ENCODE measurements at places on chromosomes 11 and 22.

DNA sequence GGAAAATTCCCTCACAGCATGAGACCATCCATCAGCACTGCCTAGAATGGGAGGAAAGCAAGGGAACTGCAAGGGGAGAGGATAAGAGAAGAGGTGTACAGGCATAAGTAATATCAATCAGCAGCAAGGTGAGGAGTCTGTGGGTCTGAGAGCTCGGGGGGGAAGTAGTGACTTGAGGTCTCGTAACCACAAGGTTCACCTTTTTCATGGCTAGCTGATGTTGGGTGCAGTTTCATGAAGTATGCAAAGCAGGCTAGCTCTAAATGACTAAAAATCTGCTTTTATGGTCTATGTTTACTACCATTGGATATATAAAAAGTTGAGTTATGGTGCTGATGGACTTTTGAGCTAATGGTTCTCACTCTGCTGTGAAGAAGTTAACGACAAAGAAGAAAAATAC lies 35.8 kb downstream of the OR4C6 start:
- DNase-seq, result no peak

DNA sequence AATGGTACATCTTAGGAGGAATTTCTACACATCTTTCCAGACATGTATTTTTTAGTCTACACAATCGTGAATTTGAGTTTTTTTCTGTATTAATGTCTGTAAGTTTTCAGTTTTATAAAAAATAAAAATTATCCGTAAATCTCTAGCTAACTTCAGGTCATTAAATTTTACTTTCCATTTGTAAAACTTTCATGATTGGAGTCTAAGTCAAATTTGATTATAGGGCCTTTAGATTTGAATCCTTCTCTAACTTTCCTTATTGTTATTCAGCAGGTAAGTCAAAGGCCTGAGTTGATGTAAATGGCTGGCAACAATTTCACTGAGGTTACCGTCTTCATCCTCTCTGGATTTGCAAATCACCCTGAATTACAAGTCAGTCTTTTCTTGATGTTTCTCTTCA lies at the start of gene OR8I2:
OR8I2 (plus strand) TSS at position 301 of the 400 bp plus-strand sequence; CDS start at position 301, 0 bp downstream.
- no peak for DNase-seq

- peak; percentile 17 for DNase-seq
These were observed 63.9 kb downstream of the MYO7A start for GRCh38 chr11:77191823-77192495.

- no peak for DNase-seq
These were observed 25.2 kb downstream of the RAB39A start for GRCh38 chr11:107953446-107953845.

DNA sequence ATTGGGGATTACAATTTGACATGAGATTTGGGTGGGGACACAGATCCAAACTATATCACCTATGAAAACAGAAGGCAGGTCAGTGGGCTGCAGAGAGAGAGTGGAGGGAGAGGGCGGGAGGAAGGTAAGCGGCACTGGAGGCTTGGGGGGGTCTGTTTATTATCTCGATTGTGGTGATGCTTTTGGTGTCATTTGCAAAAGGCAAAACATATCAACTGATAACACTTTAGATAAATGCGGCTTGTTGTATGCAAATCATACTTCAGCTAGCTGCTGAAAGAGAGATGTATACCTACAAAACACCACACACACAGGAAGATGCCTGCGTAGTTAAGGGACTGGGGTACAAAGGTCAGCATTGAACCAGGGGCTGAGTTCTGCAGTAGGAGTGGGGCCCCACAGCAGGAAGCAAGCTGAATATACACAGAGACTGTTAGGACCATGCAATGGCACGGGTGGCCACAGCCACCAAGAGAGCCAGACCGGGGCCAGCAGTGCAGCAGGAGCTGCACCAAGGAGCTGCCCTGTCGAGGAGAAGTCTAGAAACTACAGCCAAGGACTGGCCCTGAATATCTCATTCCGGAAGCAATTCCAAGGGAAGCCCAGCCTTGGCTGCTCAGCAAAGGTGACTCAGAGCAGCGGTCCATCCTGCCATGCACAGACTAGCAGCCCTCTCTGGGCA lies 23.8 kb upstream of the TOLLIP start:
- DNase-seq, result no peak

DNA sequence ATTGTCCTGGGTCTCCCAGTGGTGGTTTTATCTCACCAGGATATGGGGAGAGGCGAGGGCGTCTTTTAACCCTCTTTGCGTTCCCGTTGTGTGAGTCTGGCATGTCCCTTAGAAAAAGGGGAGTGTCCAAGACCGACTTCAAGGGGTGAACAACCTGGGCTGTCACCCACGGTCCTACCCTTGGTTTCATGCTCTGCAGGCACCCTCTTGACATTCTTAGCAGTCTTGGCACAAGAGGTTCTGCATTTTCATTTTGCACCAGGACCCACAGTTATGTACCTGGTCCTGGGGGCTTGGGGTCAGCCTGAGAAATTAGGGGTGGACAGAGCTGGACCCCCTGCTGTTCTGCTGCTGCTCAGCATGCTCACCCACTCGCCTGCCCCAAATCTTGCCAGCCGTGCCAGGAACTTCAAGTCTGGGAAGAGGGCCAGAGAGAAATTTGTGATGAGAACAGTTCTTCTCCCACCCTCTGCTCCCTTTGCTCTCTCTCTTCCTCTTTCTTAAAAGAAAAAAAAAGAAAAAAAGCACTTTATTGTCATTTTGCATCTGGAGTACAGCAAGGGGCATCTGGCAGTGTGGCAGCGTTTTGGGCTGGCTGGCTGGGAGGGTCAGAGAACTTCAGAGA lies 471.2 kb downstream of the MIAT start:
- DNase-seq, result no peak

DNA sequence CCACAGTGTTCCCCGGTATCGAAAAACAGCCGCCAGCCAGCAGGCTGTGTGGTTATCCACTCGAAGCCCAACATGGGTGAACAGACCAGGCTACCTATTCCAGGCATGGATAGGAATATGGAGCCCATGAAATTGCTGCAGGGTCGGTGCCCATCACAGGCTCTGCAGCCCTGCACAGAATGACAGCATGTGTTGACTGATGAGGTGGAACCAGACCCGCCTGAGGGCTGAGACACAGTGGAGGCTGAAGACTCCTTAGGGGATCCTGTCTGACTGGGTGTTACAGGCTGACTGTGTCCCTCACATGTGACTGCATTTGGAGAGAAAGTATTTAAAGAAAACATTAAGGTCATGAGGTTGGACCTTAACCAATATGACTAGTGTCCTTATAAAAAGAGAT lies 6.2 kb upstream of the YPEL1 start:
- DNase-seq, result no peak

GRCh38 chr11:117792241-117792640 lies 4.8 kb downstream of the DSCAML1 start:
- no peak for DNase-seq

GRCh38 chr11:61756452-61757212 lies 4.2 kb downstream of the MYRF start:
- DNase-seq, result no peak

DNA sequence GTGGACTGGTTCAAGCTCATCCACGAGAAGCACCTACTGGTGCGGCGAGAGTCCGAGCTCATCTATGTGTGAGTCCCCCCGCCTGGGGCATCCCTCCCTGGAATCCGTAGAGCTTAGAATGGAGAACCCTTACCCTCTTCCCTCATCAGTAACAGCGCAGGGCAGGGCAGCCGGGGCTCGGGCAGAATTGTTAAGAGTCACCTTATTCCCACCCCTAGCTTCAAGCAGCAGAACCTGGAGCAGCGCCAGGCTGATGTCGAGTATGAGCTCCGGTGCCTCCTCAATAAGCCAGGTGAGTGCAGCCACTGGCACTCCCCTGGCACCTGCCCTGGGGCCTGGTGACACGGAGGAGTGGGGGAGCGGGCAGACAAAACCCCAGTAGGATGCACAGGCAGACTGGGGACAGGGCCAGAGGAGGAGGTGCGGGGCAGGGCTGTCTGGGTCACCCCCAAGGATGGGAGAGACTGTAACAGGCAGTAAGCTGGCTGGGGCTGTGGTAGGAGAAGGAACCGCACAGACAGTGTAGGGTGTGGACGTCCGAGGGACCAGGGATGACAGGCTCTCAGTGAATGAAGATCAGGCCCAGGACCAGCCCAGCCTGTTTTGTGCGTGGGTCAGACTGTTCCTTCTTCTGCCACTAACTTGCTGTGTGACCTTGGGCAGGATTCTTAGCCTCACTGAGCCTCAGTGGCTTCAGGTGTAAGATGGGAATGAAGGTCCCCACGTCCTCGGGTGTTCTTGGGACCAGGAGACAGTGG lies 20.4 kb downstream of the C22orf23 start:
- DNase-seq, result peak; percentile 31

Measured in NCI-H1105 (cell line).